ENCODE measurements at places on chromosomes 4 and X.

DNA sequence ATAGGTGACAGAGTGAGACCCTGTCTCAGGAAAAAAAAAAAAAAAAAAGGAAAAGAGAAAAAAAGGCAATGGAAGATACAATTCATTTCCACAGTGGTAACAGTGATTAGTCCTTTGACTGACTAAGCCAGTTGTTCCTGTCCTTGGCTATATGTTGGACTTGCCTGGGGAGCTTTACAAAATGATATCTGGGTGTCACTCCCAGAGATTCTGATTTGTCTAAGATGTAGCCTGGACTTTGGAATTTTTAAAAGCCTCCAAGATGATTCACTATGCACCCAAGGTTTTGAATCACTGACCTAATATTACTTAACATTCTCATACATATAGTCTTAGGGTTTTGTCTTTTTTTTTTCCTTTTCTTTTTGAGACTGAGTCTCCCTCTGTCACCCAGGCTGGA is 16.9 kb downstream of the HELQ start:
- no peaks in the 10 kb centered on the region for H3K27me3 ChIP-seq
- H3K27ac ChIP-seq = no peak overlapping the region
- H3K4me1 ChIP-seq = no peaks in the 10 kb centered on the region
- no peak for DNase-seq

DNA sequence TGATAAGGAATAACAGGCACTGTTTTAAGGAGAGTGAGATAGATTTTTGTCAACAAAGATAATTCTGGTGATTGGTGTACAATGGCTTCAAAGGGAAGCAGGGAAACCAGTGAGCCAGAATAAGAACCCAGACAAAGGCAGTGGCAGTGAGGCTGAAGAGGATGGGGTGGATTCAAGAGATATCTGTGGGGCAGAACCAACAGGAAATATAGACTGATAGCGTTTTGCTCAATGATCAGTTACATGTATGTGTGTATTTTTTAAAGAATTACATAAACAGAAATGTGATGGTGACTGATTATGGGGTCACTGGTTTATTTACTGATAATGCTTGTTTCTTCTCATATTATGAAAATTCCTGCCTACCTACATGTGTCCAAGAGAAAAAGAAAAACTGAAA is 66.4 kb downstream of the AMMECR1 start:
- no peaks in the 10 kb centered on the region for H3K36me3 ChIP-seq
- no peak overlapping the region for H3K27ac ChIP-seq
- peaks cover 8% of the 10 kb centered on the region for H3K4me1 ChIP-seq
- no peak overlapping the region for H3K4me3 ChIP-seq
- H3K27me3 ChIP-seq = no peaks in the 10 kb centered on the region
- DNase-seq = no peak

- no peaks in the 10 kb centered on the region for H3K36me3 ChIP-seq
- H3K27me3 ChIP-seq = no peaks in the 10 kb centered on the region
- no peak overlapping the region for H3K27ac ChIP-seq
- no peak for DNase-seq
Measured at GRCh38 chrX:50865311-50865710, 45.2 kb upstream of the BMP15 start.

- H3K27me3 ChIP-seq = no peaks in the 10 kb centered on the region
- no peak overlapping the region for H3K4me3 ChIP-seq
- no peak for DNase-seq
- H3K4me1 ChIP-seq = peaks cover 33% of the 10 kb centered on the region
Measured at GRCh38 chr4:1775731-1776500, 17.2 kb upstream of the FGFR3 start.

- H3K27me3 ChIP-seq = no peaks in the 10 kb centered on the region
- no peaks in the 10 kb centered on the region for H3K4me1 ChIP-seq
- H3K27ac ChIP-seq = no peak overlapping the region
- DNase-seq = no peak
- H3K36me3 ChIP-seq = peaks cover 55% of the 10 kb centered on the region
Measured at GRCh38 chr4:106231931-106232330, 84.1 kb downstream of the TBCK start.

GRCh38 chr4:88207171-88207570 is 48.7 kb upstream of the ABCG2 start:
- DNase-seq = no peak
- no peak overlapping the region for H3K4me3 ChIP-seq
- no peaks in the 10 kb centered on the region for H3K4me1 ChIP-seq
- H3K27ac ChIP-seq = no peak overlapping the region
- no peaks in the 10 kb centered on the region for H3K36me3 ChIP-seq

DNA sequence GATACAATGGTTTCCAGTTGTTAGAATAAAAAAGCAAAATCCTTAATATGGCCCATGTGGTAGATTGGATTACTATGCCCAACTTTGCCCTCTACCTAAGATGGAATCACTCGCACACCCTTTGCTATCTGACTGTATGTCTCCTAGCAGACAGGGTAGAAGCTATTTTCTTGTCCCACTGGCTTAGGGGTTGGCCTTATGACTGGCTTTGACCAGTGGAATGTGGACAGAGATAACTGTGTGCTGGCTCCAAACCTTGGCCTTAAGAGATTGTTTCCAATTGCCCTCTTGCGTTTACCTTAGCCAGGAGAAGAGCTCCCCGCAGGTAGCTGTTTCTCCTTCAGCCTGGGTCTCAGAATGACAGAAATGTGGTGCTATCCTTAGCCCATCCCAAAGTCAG is 355.9 kb downstream of the BCOR start:
- H3K36me3 ChIP-seq = no peaks in the 10 kb centered on the region
- no peak overlapping the region for H3K4me3 ChIP-seq
- H3K27me3 ChIP-seq = no peaks in the 10 kb centered on the region
- no peaks in the 10 kb centered on the region for H3K4me1 ChIP-seq

- H3K27me3 ChIP-seq = no peaks in the 10 kb centered on the region
- no peak overlapping the region for H3K27ac ChIP-seq
- H3K4me1 ChIP-seq = peaks cover 50% of the 10 kb centered on the region
- no peak overlapping the region for H3K4me3 ChIP-seq
- no peak for DNase-seq
- H3K36me3 ChIP-seq = no peaks in the 10 kb centered on the region
Measured at GRCh38 chrX:39726771-39727170, 371.0 kb downstream of the BCOR start.

DNA sequence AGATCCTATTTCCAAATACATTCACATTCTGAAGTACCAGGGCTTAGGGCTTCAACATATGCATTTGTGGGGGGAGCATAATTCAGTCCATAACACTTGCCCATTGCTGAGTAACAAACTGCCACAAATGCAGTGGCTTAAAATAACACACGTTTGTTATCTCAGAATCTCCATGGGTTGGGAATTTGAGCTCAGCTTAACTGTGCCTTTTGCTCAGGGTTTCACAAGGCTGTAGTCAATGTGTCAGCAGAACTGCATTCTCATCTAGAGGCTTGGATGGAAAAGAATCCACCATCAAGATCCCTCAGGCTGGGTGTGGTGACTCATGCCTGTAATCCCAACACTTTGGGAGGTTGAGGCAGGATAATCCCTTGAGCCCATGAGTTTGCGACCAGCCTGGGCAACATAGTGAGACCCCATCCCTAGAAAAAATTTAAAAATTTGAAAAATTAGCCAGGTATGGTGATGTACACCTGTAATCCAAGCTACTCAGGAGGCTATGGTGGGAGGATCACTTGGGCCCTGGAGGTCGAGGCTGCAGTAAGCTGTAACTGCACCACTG is 25.8 kb upstream of the TBL1X start:
- no peak for DNase-seq
- no peak overlapping the region for H3K4me3 ChIP-seq
- no peak overlapping the region for H3K27ac ChIP-seq
- H3K36me3 ChIP-seq = no peaks in the 10 kb centered on the region

- H3K27ac ChIP-seq = peak overlapping the region; percentile 77
- no peaks in the 10 kb centered on the region for H3K27me3 ChIP-seq
- no peaks in the 10 kb centered on the region for H3K36me3 ChIP-seq
- H3K4me1 ChIP-seq = peaks cover 73% of the 10 kb centered on the region
- no peak overlapping the region for H3K4me3 ChIP-seq
- no peak for DNase-seq
Measured at GRCh38 chr4:13985837-13986236, 358.3 kb upstream of the BOD1L1 start.

DNA sequence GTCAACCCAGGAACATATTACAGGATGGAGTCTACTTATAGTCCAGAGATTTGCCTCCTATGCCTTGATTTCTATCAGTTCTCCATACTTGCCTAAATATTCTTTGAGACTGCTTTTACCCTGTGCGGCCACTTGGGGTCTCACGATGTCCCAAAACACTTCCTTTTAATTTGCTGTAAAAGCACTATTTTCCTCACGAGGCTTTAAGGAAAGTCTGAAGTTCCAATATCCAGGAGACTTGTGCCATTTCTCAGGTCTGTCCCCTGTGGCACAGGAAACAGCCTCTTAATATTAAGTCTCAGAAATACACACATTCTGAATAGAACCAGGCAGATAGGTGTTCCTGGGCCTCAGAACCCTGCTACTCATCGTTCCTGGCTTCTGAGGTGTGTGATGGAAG is 142.9 kb downstream of the TMEM164 start:
- H3K27me3 ChIP-seq = no peaks in the 10 kb centered on the region
- H3K4me1 ChIP-seq = peaks cover 1% of the 10 kb centered on the region
- DNase-seq = no peak
- no peak overlapping the region for H3K27ac ChIP-seq
- no peak overlapping the region for H3K4me3 ChIP-seq

DNA sequence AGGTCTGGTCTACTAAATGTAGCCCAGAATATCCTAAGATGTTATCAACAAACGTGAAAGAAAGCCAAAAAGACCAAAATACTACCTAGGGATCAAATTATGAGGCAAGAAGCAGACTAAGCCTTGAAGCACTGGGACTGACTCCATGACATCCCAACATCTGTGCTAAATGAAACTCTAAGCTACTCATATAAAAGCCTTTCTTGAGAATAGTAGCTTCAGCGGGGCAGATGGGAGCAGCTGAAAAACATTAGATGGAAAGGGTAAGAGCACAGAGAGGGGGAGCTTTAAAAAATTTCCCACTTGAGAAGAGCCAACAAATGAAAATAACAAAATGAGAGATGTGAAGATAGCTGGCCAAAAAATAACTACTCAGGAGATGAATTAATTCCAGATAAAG is 81.7 kb downstream of the MAD2L1 start:
- no peak overlapping the region for H3K4me3 ChIP-seq
- DNase-seq = no peak
- H3K4me1 ChIP-seq = no peaks in the 10 kb centered on the region
- H3K36me3 ChIP-seq = no peaks in the 10 kb centered on the region

- no peaks in the 10 kb centered on the region for H3K27me3 ChIP-seq
- DNase-seq = no peak
- H3K4me1 ChIP-seq = no peaks in the 10 kb centered on the region
- no peak overlapping the region for H3K27ac ChIP-seq
- H3K4me3 ChIP-seq = no peak overlapping the region
Measured at GRCh38 chrX:81280148-81280547, 78.2 kb downstream of the SH3BGRL start.

- no peak overlapping the region for H3K4me3 ChIP-seq
- no peak for DNase-seq
- H3K27me3 ChIP-seq = no peaks in the 10 kb centered on the region
Measured at GRCh38 chrX:80751456-80751855, 58.2 kb downstream of the BRWD3 start.

DNA sequence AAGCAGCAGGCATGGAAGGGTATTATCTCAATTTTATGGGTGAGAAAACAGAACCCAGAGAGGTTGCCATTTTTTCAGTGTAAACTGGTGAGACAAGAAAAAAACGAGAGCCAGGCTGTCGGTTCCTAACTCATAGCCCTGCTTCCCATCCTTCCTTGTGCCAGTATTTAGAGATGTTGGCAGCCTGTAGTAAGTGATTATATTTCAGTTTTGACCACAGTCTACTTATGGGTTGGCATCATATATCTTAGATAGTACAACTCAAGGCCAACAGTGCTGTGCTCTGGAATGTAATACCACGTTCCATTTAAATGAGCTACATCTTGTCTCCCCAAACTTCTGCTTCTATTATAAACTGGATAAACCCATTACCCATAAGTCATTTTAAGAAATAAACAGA is 40.8 kb downstream of the XK start:
- H3K4me3 ChIP-seq = no peak overlapping the region
- H3K27me3 ChIP-seq = peaks cover 2% of the 10 kb centered on the region
- no peak overlapping the region for H3K27ac ChIP-seq
- DNase-seq = no peak
- no peaks in the 10 kb centered on the region for H3K4me1 ChIP-seq

DNA sequence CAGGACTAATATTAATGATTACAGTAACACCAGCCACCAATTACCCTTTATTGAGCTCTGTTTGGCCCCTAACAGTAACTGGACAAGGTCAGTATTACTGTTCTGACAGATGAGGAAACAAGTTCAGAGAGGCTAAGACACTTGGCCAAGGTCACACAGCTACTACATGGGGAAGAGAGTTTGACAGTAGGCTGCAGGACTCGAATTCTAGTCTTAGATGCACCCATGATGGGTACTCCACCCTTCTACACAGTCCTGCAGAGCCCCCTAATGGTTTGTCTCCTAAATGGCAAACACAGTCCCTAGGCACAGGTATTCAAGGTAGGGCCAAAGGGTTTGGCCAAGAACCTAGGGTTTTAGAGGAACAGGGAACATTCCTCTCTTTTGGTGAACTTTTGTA is 93.9 kb downstream of the NSUN7 start:
- peaks cover 15% of the 10 kb centered on the region for H3K4me1 ChIP-seq
- no peak for DNase-seq
- H3K4me3 ChIP-seq = no peak overlapping the region

GRCh38 chr4:8221476-8221875 is 22.4 kb downstream of the SH3TC1 start:
- peaks cover 11% of the 10 kb centered on the region for H3K4me1 ChIP-seq
- H3K27ac ChIP-seq = no peak overlapping the region
- DNase-seq = no peak
- H3K4me3 ChIP-seq = no peak overlapping the region

DNA sequence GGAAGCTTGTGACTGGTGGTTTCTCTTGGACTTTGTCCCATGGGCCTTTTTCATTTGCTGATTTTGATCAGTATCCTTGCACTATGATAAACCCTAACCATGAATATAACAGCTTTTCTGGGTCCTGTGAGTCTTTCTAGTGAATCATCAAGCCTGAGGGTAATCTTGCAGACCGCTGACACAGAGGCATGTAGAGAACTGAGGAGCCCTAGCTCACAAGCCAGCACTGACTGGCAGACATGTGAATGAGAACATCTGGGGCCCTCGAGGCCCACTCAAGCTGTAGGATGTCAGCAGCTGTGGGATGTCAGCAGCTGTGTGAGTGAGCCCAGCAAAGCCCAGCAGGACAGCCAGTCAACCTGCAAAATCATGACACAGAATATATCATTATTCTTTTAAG is 36.7 kb downstream of the HMGB3 start:
- H3K27me3 ChIP-seq = no peaks in the 10 kb centered on the region
- no peaks in the 10 kb centered on the region for H3K4me1 ChIP-seq
- H3K4me3 ChIP-seq = no peak overlapping the region
- no peak for DNase-seq
- H3K27ac ChIP-seq = no peak overlapping the region
- H3K36me3 ChIP-seq = no peaks in the 10 kb centered on the region

GRCh38 chr4:2714061-2714770 is 41.9 kb downstream of the TNIP2 start:
- peak overlapping the region; percentile 89 for H3K27ac ChIP-seq
- H3K36me3 ChIP-seq = peaks cover 41% of the 10 kb centered on the region
- no peaks in the 10 kb centered on the region for H3K27me3 ChIP-seq
- DNase-seq = no peak
- peaks cover 24% of the 10 kb centered on the region for H3K4me1 ChIP-seq
- peak overlapping the region; percentile 53 for H3K4me3 ChIP-seq
